CD4-positive, alpha-beta T cell treated with Interleukin-1 beta for 1 hour (primary cell): ENCODE measurements at places on chromosomes 16 and 17.

GRCh38 chr17:27072885-27073284 is 221.0 kb upstream of the WSB1 start:
- no peak for DNase-seq

DNA sequence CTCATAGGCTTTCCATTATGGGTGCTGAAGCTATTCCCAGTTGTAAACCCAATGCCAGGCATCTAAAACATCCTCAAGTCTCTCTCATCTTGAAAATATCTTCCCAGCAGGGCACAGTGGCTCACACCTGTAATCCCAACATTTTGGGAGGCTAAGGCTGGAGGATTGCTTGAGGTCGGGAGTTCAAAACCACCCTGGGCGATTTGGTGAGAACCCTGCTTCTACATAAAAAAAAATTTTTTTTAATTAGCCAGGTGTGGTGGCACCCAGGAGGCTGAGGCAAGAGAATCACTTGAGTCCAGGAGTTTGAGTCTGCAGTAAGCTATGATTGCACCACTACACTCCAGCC is 13.0 kb upstream of the EEF2K start:
- no peak for DNase-seq

GRCh38 chr16:89618109-89618998 is 4.9 kb downstream of the DPEP1 start:
- DNase-seq = no peak

GRCh38 chr17:32264140-32264799 is 1.4 kb upstream of the RHBDL3 start:
- DNase-seq = no peak

- DNase-seq = no peak
These were observed 37.4 kb downstream of the SOCS1 start for GRCh38 chr16:11218604-11218962.
